ENCODE measurements at places on chromosomes 13 and 19. TPM values are rescaled to one million over a fixed set of nuclear protein-coding genes. Genes with fewer than 3 reads are reported as not detected.

MEDAG gene
- total RNA-seq = 7.2 TPM

PSMD8 gene
- total RNA-seq = 113 TPM

FLT3 gene
- total RNA-seq = 1.6 TPM

- no peak for DNase-seq
Measured at GRCh38 chr13:97429681-97430081, 4.3 kb upstream of the RAP2A start.

ZNF845 gene
- total RNA-seq = 8.4 TPM

KLK15 gene
- total RNA-seq = not detected

SHANK1 gene
- total RNA-seq = 0.71 TPM

TEKTIP1 gene
- 2.2 TPM for total RNA-seq

C3 gene
- total RNA-seq = 1,321 TPM

C13orf42 gene
- not detected for total RNA-seq

SIGLEC8 gene
- total RNA-seq = 3.0 TPM

VSTM2B gene
- total RNA-seq = not detected

F7 gene
- total RNA-seq = not detected

PSG6 gene
- total RNA-seq = not detected

GRCh38 chr13:31008400-31009115 lies 76.1 kb downstream of the TEX26 start:
- no peak for DNase-seq

DNA sequence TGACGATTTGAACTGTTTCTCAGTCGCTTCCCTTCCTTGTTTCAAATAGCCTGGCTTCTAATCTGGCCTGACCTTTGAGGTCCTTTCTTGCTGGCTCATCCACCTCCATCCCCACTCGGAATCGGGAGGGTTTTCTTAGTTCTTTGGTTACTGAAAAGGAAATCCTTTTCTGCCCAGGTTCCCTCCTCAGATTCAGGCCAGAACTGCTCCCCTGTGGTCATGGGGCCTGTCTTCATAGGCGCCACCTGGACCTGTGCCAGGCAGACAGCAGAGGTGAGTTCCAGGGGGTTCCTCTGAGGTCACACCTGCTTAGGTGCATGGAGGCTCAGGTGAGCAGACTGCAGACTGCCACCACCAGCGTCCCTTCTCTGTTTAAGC lies 62.4 kb downstream of the AKAP11 start:
- DNase-seq = no peak

- peak; percentile 66 for DNase-seq
Measured at GRCh38 chr19:7480970-7481255, 7.9 kb downstream of the PEX11G start.

GRCh38 chr13:59946944-59947343 lies 216.8 kb downstream of the DIAPH3 start:
- no peak for DNase-seq

- DNase-seq = no peak
Measured at GRCh38 chr19:46355234-46356148, 8.6 kb downstream of the PPP5C start.

ZNF829 gene
- 2.6 TPM for total RNA-seq

PPP6R1 gene
- 69.1 TPM for total RNA-seq

HCST gene
- total RNA-seq = 43.3 TPM

- DNase-seq = peak; percentile 62
Measured at GRCh38 chr19:54271106-54271505, 9.8 kb downstream of the LILRB2 start.

DNA sequence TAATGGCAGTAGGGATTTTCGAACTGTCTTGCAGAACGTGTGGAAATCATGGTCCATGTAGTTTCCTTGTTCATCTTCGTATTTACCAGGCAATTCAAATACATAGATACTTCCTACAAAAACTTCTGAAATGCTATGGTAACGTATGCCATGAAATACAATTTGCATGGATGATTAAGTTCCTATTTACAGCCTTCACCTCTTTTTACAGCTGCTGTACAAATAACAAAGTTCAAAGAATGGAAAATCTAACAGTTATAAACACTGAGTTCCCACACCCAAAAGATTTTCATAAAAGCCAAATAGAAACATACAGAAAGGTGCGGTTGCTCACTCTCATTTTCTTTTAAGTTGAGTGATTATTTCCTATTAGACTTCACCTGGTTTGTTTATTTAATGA lies 115.8 kb upstream of the TNFSF11 start:
- DNase-seq = no peak

ZNF492 gene
- 0.24 TPM for total RNA-seq

GRCh38 chr13:74644229-74644628 lies 510.0 kb upstream of the KLF12 start:
- DNase-seq = no peak

- no peak for DNase-seq
Measured at GRCh38 chr13:42076309-42076713, 27.9 kb downstream of the DGKH start.

GRCh38 chr19:51179256-51179655 lies 37.2 kb downstream of the SIGLEC7 start:
- DNase-seq = no peak
